BE2C (cell line): ENCODE measurements at places on chromosomes 2 and 18.

GRCh38 chr2:186918495-186918894, 69.5 kb upstream of the ZSWIM2 start:
- no peak for DNase-seq

- no peak for DNase-seq
These were observed 104.7 kb downstream of the NRP2 start for GRCh38 chr2:205786976-205787375.

GRCh38 chr2:151766437-151767153, 32.3 kb upstream of the NEB start:
- no peak for DNase-seq

- DNase-seq: no peak
These were observed 96.4 kb upstream of the TEX51 start for GRCh38 chr2:126802316-126802715.

- peak; percentile 78 for DNase-seq
These were observed at the start of gene GULP1 for GRCh38 chr2:188291617-188292347. TSS of gene GULP1 (plus strand) at chr2:188291874. CDS start at chr2:188477703, 185,829 bp downstream.

GRCh38 chr2:48120112-48120511, 213.8 kb upstream of the FBXO11 start:
- no peak for DNase-seq

DNA sequence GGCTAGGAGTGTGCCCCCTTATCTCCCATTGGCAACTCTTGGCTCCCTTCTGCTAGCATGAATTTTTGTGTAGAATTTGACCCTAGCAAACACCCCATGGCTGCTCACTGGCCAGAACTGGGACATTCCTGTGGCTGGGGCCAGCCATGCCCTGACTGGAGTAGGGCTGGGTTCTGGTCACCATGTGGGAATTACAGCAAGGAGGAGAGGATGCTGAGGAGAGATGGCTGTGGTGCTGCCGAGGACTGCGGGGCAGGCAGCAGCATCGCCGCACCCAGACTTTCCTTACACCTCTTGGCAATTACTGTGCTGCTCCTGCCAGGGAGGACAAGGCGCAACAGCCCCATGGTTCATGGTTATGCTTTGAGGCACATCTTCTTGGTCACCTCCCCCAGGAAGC, 12.7 kb downstream of the KCNF1 start:
- no peak for DNase-seq

DNA sequence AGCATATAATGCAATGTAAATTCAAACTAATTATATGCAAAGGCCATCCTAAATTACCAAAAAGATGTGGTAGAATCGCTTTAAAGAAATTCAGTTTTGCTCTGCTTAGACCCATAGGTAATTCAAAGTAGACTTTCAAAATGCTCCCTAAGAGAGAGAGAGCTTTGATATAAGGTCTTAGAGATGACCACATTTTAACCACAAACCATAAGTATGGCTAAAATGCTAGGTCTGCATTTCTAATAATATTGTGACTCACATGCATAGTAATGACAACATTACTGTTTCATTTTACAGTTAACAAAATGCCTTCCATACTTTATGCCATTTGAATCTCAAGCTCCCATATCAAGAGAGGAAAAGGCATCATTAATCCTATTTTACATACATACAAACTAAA, 144.5 kb downstream of the RAD51AP2 start:
- no peak for DNase-seq

GRCh38 chr2:120236316-120236715, 13.1 kb upstream of the TMEM185B start:
- DNase-seq: no peak

DNA sequence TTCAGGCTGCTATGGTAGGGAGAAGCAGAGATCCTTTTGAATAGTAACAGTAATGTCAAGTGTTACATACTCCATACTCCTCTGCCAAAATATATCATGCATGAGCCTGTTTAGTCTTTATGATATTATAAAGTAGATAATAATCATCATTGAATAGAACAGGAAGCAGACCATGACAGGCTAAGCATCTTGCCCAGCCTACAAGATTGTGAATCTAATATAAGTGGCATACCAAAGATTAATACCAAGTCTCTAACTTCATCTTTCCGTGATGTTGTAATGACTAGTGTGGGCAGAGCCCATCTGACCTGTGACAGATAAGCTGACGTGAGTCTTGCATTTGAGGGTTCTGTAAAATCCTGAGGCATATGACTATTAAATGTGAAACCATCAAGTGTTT, 13.1 kb downstream of the NDUFB3 start:
- DNase-seq: no peak

GRCh38 chr2:39780825-39781600, 2.0 kb upstream of the THUMPD2 start:
- DNase-seq: no peak

DNA sequence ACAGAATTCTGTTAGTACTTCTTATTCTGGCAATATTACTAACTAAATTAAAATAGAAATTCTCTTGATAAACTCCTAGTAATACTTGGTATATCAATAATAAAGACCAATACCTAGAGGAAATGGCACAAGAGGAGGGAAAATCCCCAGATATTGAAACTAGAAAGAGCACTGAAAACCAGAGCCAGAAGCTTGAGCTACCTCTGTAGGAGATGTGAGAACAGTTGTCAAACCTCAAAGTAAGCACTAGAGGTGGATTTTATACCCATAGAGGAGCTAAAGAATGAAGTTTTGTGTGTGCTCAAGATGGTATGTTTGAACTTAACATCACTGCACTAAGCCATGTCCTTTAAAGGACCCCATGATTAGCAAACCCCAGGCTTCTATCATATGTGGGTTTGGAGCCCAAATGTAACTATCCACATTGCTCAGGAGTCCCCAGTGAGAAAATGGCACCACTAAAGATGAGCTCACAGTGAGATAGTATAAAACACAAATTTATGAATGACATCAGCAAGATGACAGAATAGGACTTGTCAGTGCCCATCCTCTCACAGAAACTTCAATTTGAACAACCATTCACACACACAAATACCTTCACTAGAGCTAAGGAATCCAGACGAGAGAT, 122.1 kb downstream of the PKP4 start:
- no peak for DNase-seq

- no peak for DNase-seq
These were observed 44.4 kb upstream of the RBM44 start for GRCh38 chr2:237754182-237754581.

- no peak for DNase-seq
These were observed 243.4 kb downstream of the ALPK2 start for GRCh38 chr18:58385472-58385871.

- no peak for DNase-seq
These were observed 17.1 kb upstream of the HNMT start for GRCh38 chr2:137947032-137947727.

GRCh38 chr2:74003494-74004211, 18.9 kb downstream of the TET3 start:
- no peak for DNase-seq

GRCh38 chr2:160326786-160327185, 126.7 kb upstream of the ITGB6 start:
- no peak for DNase-seq

DNA sequence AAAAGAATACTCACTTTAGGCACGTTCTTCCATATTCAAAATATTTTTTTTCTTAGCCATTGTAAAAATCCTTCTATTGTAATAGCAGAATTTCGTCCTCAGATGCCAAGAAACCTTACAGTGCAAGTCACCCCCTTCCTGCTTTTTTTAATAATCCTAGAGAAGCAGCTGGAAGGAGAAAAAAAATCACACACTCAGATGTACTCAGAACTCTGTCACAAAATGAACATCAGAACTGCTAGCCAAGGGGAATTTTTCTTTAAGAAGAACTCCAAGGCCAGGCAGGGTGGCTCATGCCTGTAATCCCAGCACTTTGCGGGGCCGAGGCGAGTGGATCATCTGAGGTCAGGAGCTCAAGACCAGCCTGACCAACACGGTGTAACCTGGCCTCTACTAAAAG, 127.3 kb upstream of the SPATS2L start:
- DNase-seq: no peak

- no peak for DNase-seq
These were observed 679 bp downstream of the TSGA10 start for GRCh38 chr2:99153921-99154604.

DNA sequence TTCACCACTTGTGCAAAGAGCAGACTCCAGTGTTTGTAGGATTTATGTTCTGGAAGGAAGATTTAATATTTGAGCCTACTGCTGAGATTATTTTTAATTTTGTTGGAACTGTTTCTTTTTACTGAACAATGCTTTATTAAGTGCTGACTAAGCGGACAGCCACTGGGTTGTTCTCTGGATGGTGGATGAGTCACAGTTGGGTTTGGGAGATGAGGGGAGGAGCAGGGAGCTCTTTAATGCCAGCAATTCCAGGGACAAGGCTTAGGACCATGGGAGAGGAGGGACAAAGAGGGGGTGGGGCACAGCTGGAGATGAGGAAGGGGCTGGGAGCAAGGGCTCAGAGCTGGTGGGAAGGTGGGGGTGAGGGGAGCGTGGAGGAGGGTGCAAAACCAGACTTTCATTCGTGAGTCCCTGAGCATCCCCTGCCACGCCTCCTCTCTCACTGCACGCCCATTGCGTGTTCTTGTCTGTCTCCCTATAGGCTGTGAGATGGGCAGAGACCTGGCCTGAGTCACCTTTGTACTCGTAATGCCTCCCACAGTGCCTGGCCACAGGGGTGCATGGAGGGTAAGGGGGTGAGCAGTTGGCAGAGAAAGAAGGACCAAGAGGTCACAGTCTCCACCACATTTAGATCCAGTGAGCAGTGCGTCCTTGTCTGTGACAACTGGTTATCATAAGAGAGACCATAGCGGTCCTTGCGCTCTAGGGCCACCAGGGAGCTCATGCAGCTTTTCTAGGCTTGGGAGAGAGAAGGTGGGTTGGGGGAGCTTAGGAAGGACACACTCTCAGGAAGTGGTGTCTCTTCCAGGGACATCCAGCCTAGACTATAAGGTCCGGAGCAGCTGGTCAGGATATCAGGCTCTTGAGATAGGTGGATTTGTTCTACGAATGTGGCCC, 18.4 kb downstream of the SLC4A3 start:
- no peak for DNase-seq

- DNase-seq: no peak
These were observed 300.8 kb downstream of the CNTNAP5 start for GRCh38 chr2:124325667-124326440.

- no peak for DNase-seq
These were observed 46.2 kb downstream of the ANKRD44 start for GRCh38 chr2:197264332-197264731.

GRCh38 chr2:95053543-95053942, 28.0 kb downstream of the MAL start:
- DNase-seq: no peak

DNA sequence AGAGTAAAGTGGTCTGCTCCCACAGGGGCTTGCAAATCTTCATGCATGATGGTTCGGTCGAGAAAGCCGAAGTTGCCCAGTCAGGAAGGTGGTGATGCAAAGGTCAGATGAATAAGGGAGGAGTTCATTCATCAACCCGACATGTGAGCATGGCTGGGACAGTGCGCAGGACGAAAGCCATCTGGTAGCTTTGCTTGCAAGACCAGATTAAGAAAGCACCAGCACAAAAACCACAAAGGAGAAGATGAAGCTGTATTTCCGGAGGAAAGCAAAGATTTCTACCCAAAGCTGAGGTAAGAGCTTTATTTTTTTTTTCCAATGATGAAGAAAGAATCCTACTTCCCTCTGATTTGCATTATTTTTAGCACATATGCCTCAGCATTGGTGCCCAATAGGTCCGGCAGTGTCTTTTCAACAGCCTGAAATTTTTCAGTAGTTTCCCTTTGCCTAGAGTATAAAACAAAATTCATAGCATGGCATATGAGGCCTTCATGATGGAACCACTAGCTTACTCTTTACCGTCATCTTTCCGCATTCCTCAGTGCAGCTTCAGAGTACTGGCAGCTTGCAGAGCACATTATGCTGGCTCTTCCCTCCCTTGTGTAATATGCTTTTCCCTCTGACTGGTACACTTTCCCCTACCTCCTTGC, 112.0 kb upstream of the THOC1 start:
- DNase-seq: no peak

GRCh38 chr2:127082974-127083373, 24.0 kb downstream of the BIN1 start:
- no peak for DNase-seq

GRCh38 chr2:62722679-62723078, 17.2 kb downstream of the EHBP1 start:
- DNase-seq: no peak

- no peak for DNase-seq
These were observed 1098.2 kb upstream of the FANCL start for GRCh38 chr2:59339121-59339836.

- DNase-seq: no peak
These were observed 33.6 kb downstream of the SRBD1 start for GRCh38 chr2:45577441-45577840.

GRCh38 chr2:2286592-2286991, 44.5 kb downstream of the MYT1L start:
- DNase-seq: no peak

DNA sequence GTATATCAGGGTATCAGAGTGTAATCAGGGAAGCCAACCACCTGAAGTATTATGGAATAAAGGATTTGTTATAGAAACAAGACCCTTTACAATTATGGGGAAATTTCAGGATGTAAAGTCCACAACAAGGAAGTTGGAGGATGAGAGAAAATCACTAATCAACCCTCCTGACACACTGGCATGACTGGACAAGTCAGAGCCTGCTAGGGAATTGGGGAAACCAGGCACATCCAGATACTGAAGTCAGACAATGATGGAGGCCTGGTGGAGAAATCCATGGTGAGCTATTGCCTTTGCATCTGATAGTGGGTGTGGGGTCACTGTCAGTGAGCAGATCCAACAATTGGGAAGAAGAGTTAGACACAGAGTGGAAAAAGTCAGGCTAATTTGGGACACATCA, 158.8 kb upstream of the FBXO11 start:
- no peak for DNase-seq

DNA sequence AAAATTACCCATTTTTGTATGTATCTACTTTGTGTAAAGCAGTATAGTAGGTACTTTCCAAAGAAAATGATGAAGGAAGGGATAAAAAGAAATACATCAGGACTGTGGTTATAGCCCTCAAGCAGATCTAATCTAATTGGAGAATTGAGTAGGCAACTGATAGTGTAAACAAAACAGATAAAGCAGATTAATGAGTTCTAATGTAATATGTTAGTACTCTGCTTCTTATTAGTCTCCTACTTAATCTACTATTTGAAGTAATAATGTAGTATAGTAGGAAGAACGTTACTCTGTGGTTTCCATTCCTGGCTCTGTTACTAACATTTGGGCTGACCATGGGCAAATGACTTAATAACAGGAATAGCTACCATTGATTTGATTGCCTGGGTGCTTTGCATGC, 250.7 kb downstream of the ARHGAP15 start:
- DNase-seq: no peak

DNA sequence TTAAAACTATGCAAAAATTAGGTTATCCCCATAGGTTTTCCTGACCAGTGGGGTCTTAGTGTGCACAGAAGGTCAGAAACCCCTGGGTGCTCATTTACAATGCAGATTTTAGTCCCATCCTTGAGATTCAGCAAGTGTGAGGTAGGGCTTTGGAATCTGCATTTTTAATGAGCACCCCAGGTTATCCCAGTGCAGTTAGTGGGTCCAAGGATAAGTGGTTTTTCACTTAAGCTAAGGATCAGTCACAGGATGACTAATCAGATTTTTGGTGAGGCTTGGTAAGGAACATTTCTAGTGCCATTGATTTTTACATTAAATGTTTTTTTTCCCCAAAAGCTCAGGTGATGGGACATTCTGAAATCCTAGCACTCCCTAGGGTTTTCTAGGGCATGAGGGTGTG, 50.7 kb upstream of the MGAT5 start:
- no peak for DNase-seq

- no peak for DNase-seq
These were observed 220.7 kb downstream of the SEPTIN10 start for GRCh38 chr2:109392816-109393661.

GRCh38 chr2:236352761-236353593, 88.8 kb upstream of the ASB18 start:
- DNase-seq: no peak
